ENCODE measurements at places on chromosomes 13 and 19.

DNA sequence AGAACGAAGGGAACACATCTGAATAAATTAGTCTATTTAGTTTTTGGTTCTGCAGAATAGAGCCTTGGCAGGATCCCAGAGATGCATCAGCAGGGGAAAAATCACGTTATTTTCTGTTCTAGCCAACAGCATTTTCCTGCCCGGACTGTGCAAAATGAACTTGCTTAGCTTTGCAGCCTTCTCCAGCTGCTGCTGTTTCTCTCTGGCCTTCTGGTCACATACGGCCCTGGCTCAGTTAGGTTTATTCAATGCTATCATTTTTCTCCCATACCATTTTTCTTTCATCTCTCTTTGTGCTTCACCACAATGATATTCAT is 110.4 kb upstream of the KL start:
- DNase-seq: peak; percentile 70

DNA sequence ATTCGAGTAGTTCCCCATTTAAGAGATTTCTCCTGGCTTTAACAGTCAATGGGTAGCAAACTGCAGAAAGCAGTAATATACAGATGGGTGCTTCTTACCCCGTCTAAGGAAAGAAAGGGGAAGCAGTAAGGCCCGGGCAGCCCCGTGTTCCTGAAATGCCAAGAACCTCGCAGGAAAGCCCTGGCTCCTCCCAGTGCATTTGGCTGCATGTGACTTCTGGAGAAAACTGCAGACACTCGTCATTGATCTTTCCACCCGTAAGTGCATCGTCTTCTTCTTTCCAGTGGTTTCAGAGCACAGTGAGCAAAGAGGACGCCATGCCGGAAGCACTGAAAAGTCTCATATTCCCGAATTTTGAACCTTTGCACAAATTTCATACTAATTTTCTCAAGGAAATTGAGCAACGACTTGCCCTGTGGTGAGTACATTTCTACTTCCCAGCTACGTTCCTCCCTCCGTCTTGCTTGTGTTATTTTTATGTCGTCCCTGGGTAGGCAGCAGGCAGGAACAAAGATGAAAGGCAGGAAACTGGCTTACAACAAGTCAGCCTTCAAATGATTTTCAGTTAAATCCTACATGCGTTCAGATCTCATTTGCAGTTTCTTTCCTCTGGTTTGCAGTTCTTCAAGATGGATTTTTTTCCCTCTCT is 165.2 kb downstream of the STK24 start:
- no peak for DNase-seq

DNA sequence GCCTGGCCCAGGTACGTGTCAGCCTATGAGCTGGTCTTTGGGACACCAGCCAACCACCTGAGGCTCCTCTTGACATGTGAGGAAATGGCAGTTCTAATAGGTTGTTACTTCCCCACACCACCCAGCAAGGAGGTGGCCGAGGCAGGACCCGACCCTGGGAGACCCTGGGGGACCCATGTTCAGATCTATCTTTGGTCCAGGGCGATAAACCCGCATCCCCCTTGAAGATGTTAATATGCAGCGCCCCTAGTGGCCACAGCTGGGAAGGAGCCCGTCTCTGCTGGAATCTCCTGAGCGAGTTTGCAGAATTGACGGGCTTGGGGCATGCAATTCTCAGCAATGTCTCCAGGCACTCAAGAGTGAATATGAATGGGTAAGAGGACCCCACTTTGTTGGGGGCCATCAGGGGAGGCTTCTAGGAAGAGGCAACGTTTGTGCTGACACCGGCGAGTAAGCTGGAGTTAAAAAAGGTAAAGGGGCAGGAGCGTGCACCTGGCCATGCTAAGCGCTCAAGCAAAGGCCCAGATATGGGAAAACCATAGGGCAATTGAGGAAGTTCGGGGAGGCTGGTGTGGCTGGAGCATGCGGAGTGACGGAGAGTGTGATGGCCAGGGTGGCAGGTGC is 1.5 kb upstream of the MYO1F start:
- DNase-seq: peak; percentile 78

DNA sequence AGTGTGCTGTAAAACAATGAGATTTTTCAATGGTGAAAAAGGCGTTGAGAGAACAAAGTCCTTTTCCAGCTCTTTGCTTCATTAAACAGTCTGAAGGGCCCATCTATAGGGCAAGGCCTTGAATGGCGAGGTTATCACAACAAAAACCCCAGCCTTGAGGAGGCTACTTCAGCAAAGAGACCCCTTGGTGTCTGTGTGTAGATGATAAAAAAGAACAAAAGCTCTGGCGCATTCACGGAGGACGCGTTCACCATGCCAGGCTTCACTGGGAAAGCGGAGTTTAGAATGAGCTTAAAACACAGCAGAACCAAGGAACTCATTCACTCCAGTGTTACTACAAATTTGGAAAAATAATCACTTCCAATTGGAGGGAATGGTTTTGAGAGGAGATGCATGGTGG is 530.0 kb upstream of the ARGLU1 start:
- no peak for DNase-seq

GRCh38 chr19:41319500-41320184 is 9.7 kb downstream of the CCDC97 start:
- DNase-seq: no peak

DNA sequence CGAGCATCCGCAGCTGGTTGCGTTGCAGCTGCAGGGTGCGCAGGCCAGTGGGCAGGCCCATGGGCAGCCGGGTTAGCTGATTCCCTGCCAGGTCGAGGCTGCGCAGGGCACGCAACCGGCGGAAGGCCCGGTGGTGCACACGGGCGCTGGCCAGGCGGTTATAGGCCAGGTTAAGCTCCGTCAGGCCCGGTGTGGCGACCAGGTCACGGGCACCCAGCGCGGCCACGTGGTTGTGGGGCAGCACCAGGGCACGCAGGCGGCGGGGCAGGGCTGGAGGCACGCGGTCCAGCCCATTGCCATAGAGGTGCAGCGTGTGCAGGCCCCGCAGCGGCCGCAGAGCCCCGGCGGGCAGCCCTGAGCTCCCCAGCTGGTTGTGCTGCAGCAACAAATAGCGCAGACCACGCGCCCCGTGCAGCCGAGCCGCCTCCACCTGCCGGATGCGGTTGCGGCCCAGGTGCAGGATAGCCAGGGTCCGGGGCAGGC is 5.3 kb downstream of the PODNL1 start:
- no peak for DNase-seq
